ENCODE measurements at places on chromosomes 13 and 19. TPM values are rescaled to one million over a fixed set of nuclear protein-coding genes. Genes with fewer than 3 reads are reported as not detected.

DNA sequence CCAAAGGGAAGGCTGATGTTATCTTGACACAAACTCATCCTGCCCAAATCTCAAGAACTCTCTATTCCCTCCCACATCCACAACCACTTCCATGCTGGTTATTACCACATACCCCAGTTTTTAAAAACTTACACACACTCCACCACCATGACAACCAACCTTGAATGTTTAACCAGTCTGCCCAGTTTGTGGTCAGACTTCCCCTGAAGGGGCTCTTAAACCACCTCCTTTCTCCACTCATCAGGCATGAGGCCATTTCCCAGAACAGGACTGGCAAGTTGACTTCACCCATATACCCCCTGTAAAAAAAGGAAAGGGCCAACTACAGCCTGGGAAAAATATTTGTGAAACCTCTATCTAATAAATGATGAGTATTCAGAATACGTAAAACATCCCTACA is 12.4 kb upstream of the ZSCAN4 start:
- no peak overlapping the region for H3K4me3 ChIP-seq
- no peak for DNase-seq
- H3K27ac ChIP-seq, result no peak overlapping the region
- H3K36me3 ChIP-seq, result no peaks in the 10 kb centered on the region
- no peaks in the 10 kb centered on the region for H3K4me1 ChIP-seq

DNA sequence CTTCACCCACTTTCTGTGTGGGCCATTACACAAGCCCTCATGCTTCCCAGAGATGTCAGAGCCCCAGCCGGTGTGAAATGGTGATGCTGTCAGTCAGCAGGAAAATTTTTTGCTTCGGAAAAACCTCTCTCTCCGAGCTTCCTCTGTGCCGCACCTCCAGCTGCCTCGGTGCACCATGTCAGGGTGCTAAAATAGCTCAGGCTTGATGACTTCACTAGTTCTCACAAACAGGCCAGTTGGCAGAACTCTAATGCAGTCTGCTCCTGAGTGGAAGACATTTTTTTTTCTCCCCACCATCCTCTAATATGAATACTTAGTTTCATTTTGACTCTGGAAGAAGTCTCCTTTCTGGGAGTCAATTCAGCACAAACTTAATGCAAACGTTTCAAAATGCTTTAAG is 71.3 kb downstream of the KLF12 start:
- peak overlapping the region; percentile 79 for H3K27ac ChIP-seq
- no peaks in the 10 kb centered on the region for H3K36me3 ChIP-seq
- peaks cover 62% of the 10 kb centered on the region for H3K4me1 ChIP-seq
- no peaks in the 10 kb centered on the region for H3K27me3 ChIP-seq
- H3K4me3 ChIP-seq, result peak overlapping the region; percentile 41

DNA sequence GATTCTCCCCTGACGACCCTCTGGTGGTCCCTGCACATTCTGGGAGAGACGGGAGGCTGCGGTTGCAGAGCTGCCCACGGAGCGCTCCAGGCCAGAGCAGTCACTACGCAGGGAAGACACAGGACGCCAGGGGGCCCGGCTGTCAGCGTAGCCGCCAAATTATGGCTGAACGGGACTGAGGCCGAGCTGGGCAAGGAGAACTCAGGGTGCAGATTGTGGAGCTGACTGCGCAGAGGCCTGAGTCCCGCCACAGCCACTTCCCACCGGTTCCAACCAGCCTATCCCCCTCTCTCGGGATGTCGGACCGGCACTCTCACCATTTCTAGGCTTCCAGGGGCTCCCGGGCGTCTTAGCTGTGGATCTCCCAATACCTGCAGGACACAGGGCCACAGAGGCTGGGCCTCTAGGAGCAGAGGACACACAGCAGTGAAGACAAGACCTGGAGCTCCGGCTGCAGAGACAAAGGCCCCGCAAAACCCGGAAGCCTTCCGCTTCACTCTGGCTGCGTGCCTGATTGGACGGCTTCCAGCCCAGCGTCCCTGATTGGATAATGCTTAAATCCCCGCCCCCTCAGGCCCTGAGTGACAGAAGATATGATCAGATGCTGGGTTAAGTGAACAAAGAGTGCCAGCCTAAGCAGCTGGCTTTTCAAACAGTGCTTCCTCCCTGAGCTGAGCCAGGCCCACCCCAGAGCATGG is at the start of gene ZNF737:
Gene ZNF737 (minus strand): TSS at position 461 of the 698 bp plus-strand sequence. CDS start 141 bp downstream, at position 320.
- H3K4me1 ChIP-seq, result no peaks in the 10 kb centered on the region
- H3K36me3 ChIP-seq, result no peaks in the 10 kb centered on the region
- DNase-seq, result peak; percentile 79
- H3K4me3 ChIP-seq, result peak within 1 kb of the TSS; percentile 80

DNA sequence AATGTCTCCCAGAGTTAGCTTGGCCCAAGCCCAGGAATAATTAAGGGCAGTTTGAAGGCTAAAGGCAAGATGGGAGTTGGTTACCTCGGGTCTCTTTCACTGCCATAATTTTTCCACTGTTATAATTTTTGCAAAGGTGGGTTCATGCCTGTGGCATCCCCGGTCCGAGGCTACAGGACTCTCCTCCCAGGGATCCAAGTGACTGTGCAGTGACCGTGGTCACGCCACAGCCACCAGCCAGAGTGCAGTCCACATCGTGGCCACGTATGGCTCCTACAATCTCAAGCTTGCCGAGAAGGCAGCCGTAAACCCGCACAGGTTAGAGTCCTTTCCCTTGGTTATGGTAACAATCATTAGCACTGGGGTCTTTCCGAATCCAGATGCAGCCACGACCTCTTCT is 36.8 kb downstream of the C13orf46 start:
- no peaks in the 10 kb centered on the region for H3K36me3 ChIP-seq
- no peak for DNase-seq
- no peaks in the 10 kb centered on the region for H3K4me1 ChIP-seq
- no peak overlapping the region for H3K27ac ChIP-seq

B3GNT3 gene
- 0.39 TPM for total RNA-seq

DNA sequence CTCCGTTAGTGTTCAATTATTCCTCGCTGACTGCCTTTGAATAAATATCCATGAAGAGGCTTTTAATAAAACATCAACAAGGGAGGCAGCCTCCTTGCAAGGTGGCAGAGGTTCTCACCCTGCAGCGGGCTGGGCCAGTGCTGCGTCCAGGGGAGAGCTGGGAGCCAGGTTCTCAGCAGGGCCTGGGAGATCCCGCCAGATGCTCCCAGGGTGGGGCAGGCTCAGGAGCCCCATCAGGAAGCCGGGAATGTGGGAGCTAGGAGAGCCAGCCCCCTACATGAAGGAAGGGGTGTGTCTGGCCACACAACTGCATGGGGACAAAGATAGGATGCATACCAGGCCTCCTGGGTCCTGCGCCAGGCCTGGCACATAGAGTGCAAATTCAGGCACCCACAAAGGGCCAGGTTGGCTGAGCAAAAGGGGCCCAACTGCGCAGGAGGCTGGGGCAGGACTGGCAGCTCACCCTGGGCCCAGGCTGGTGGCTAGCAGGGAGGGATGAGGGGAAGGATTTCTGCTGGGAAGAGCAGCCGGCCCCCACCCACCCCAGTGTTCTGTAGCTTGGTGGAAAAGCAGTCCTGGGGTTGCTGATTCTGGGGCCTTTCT is 22.8 kb downstream of the VSTM2B start:
- H3K4me3 ChIP-seq, result no peak overlapping the region
- H3K36me3 ChIP-seq, result no peaks in the 10 kb centered on the region

GRCh38 chr19:29263305-29264135 is 50.6 kb upstream of the UQCRFS1 start:
- peaks cover 19% of the 10 kb centered on the region for H3K4me1 ChIP-seq
- no peaks in the 10 kb centered on the region for H3K27me3 ChIP-seq
- H3K27ac ChIP-seq, result no peak overlapping the region
- no peaks in the 10 kb centered on the region for H3K36me3 ChIP-seq

GRCh38 chr13:71902676-71903075 is 35.7 kb upstream of the DACH1 start:
- H3K4me3 ChIP-seq, result no peak overlapping the region
- DNase-seq, result no peak
- no peaks in the 10 kb centered on the region for H3K4me1 ChIP-seq
- H3K36me3 ChIP-seq, result no peaks in the 10 kb centered on the region
- no peak overlapping the region for H3K27ac ChIP-seq

GRCh38 chr13:51623473-51623872 is 39.2 kb downstream of the WDFY2 start:
- no peaks in the 10 kb centered on the region for H3K36me3 ChIP-seq
- no peak for DNase-seq
- H3K4me1 ChIP-seq, result peaks cover 16% of the 10 kb centered on the region
- H3K4me3 ChIP-seq, result no peak overlapping the region
- no peaks in the 10 kb centered on the region for H3K27me3 ChIP-seq
- no peak overlapping the region for H3K27ac ChIP-seq

NXNL1 gene
- total RNA-seq, result not detected

CAMSAP3 gene
- total RNA-seq, result not detected

IL11 gene
- total RNA-seq, result not detected

DNA sequence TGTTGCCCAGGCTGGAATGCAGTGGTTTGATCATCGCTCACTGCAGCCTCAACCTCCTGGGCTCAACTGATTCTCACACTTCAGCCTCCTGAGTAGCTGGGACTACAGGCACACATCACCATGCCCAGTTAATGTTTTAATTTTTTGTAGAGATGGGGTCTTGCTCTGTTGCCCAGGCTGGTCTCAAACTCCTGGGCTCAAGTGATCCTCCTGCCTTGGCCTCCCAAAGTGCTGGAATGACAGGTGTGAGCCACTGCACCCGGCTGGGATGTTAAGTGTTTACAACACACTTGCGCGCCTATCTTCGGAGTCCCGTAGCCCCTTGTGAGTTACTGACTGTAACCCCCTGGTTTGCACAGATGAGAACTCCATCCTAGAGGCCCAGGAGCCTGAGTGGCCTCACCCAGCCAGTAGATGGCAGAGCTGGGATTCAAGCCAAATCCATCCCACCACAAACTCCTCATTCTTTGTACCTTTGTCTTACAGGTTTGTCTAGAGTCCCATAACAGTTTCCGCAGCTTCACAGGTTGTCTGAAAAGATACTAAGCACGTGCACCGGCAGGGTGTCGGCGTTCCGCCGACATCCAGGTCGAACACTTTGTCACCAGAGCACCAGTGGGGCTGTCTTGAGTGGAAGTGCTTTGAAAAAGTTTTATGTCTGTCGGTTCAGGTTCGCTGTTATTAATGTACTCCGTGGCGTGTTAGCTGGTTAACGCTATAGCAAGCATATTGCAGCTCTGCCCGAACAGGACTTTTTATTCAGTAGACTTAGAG is 14.7 kb downstream of the MAG start:
- no peak overlapping the region for H3K4me3 ChIP-seq
- H3K4me1 ChIP-seq, result no peaks in the 10 kb centered on the region
- no peaks in the 10 kb centered on the region for H3K36me3 ChIP-seq
- H3K27me3 ChIP-seq, result peaks cover 7% of the 10 kb centered on the region

C13orf42 gene
- not detected for total RNA-seq

ZNF418 gene
- total RNA-seq, result 0.62 TPM

DNA sequence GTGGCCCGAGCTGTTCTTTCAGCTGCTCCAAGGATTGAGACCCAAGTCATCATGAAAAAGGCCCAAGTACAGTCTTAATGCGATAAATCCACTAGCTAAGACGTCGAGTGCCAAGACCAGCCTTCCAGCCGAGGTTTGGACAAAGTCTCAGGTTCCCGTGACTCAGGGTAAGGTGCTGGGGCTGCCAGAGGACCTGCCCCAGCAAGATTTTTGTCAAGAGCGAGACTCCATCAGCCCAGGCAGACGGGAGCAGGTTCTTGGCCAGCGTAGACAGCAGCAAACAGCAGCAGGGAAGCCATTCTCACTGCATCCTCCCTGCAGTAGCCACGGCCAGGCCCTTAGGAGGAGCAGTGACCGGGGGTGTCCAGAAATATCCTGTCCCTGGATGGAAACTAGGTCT is 3.4 kb downstream of the FEM1A start:
- peak; percentile 77 for DNase-seq
- H3K27ac ChIP-seq, result peak overlapping the region; percentile 95
- no peaks in the 10 kb centered on the region for H3K27me3 ChIP-seq
- H3K4me3 ChIP-seq, result peak overlapping the region; percentile 39
- H3K36me3 ChIP-seq, result no peaks in the 10 kb centered on the region

- H3K4me3 ChIP-seq, result no peak overlapping the region
- peaks cover 4% of the 10 kb centered on the region for H3K4me1 ChIP-seq
- peaks cover 30% of the 10 kb centered on the region for H3K36me3 ChIP-seq
Measured at GRCh38 chr19:10907925-10908324, 20.5 kb downstream of the YIPF2 start.

CLIP3 gene
- total RNA-seq, result 1.6 TPM

- no peak overlapping the region for H3K4me3 ChIP-seq
- DNase-seq, result no peak
- no peak overlapping the region for H3K27ac ChIP-seq
- peaks cover 19% of the 10 kb centered on the region for H3K27me3 ChIP-seq
- peaks cover 5% of the 10 kb centered on the region for H3K4me1 ChIP-seq
Measured at GRCh38 chr19:43664018-43664417, 6.0 kb downstream of the PLAUR start.

DNA sequence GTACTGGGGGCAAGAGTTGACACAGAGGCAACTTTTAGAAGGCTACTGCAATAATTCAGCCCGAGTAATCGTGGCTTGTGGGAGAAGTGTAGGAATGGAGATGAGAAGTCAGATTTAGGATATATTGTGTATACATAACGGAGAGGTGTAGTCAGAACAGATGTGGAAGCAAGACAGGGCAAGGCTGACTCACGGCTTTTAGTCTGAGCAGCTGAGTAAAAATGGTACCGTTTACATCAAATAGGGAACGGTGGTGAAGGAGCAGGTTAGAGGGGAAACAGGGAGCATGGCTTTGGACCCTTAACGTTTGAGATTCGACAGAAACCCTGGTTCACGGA is 796 bp upstream of the LSM14A start:
- peak overlapping the region; percentile 98 for H3K27ac ChIP-seq
- no peak for DNase-seq
- H3K27me3 ChIP-seq, result no peaks in the 10 kb centered on the region
- peaks cover 38% of the 10 kb centered on the region for H3K4me1 ChIP-seq
- H3K36me3 ChIP-seq, result no peaks in the 10 kb centered on the region
